ENCODE measurements at places on chromosomes 12 and 14.

GRCh38 chr12:28253161-28253641, 62.9 kb downstream of the CCDC91 start:
- DNase-seq: no peak

DNA sequence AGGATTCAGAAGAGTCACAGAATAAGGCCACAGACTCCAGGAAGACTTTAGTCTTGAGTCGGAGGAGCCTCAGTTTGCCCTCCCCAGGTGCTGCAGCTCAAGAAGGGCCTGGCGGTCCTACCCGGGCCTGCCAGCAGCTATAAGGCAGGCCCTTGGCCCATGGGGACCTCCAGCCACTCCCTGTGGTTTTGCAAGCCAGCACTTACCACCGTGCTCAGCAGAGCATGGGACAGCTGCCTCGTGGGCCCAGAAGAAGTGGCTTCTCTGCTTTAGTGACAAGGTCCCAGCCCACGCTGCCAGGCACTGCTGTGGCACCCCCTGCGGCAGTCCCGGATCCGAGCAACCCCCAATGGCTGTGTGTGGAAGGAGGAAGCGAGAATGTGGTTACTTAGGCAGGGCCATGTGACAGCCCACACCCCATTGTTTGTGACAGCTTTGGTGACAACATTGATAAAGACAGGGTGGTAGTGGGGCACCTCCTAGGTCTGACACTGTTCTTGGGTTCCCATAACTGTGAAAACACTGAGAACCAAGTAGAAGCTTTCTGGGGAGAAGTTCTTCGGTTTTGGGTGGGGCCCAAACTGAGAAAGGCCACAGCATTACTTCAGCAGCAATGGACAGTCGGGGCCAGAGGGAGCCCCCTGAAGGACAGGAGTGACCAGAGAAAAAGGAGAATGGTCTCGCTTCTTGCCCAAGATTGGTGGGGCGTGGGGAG, at the start of gene SELPLG:
Gene SELPLG (minus strand): TSS at position 361 of the 715 bp plus-strand sequence. CDS start 9,587 bp downstream, outside the sequence.
- DNase-seq: peak; percentile 65

DNA sequence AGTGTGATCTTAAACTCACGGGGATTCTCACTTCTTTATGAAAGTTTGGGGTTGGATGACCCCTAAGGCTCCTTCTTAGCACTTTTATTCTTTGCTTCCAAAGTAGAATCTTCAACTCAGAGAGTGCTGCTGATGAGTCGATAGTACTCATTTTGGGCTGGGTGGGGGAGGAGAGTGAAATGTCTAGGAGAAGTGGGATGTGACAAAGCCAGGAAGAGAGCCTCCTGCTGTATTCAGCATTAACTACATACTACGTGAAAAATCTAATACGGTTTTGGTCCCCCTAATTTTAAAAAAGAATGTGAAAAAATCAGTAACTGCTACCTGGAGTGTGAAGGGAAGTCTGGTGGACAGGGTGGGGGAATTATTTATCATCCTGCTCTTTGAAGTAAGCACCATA, 148.3 kb downstream of the SAMD4A start:
- no peak for DNase-seq

DNA sequence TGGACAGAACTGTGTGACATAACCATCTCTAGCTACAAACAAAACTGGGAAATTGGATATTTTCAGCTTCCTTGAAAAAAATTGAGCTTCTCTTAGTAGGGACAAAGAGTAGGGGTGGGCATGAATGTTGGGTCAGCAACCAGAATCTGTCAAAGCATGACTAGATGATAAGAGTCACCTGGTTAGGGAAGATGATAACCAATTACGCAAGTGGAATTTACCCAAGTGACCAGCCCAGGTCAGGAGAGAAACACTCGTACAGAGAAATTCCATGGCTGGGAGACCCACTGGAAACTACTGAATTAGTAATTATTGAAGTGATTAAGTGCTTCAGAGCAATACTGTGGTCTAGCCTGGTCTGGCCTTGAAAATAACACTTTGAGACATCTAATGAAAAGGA, 36.3 kb upstream of the C12orf75 start:
- DNase-seq: no peak

DNA sequence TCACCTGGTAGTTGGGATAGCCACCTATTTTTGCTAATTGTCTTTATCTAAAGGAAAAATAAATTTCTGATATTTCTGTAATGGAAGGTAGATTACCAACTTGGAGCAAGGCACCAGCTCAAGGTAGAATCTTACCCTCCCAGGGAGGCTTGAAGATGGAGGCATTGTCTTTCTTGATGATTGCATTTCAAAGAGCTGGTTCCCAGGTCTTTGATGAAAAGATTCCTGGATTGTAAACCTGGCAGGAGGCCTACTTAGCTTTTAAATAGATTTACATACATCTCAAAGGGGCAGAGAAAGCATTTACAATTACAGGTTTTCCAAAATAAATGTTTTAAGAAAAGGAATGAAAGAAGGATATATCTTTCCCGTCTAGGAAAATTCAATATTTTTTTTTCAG, 729.2 kb downstream of the LRFN5 start:
- no peak for DNase-seq

GRCh38 chr12:53046655-53047220, 3.1 kb upstream of the TNS2 start:
- DNase-seq: peak; percentile 90

DNA sequence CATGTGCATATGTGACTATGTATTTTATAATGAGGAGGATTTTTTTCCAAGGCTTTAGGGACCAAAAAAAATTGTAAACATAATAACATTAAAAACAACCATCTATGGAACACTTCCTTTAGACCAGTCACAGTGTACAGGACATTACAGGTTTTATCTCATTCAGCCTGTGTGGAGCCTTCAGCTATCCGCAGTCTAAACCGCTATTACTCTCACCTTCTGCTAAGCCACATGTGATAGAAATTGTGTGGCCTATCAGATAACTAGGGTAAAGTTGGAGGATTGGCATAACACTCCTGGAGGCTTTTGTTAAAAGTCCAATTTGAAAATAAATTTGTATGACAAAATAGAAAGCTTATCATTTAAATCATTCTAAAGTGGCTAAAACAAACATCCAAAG, 281.2 kb upstream of the TMTC1 start:
- DNase-seq: no peak

- DNase-seq: no peak
These were observed 5.5 kb upstream of the BDKRB1 start for GRCh38 chr14:96250485-96250884.

DNA sequence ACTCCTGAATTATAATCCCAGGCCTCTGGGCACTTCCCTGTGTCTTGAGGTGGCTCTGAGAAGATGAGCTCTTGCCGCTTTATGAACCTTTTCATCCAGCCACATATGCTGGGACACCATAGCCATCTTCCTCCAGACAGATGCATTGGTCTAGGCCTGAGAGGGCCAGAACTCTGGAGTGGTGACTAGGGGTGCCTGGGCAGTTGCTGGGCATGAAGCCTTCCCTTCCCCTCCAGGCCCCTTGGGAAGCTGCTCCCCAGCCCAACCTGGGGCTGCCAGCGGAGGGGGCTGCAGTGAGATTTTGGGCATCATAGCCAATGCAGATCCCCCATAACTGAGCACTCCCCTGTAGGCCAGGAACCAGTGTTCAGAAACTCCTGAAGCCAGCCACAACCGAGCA, 135.2 kb downstream of the GCH1 start:
- no peak for DNase-seq

GRCh38 chr12:88665071-88665470, 84.8 kb upstream of the KITLG start:
- DNase-seq: no peak

DNA sequence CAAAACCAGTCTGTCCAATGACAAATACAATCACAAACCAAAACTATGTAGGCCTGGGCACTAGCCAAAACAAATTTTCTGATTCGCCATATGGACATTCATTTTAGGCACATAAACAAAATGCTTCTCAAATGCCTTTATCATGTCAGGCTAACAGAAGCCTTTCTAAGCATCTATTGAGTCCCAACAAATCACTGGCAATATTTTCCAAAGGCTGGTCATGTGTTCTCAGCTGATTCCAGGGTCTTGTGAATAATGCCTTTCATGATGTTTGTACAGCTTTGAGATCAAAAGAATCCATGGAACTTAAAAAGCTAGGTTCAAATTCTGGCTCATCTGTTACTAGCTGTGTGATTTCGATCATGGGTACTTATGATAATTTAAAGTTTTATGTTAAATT, 16.1 kb downstream of the FSCB start:
- DNase-seq: no peak

DNA sequence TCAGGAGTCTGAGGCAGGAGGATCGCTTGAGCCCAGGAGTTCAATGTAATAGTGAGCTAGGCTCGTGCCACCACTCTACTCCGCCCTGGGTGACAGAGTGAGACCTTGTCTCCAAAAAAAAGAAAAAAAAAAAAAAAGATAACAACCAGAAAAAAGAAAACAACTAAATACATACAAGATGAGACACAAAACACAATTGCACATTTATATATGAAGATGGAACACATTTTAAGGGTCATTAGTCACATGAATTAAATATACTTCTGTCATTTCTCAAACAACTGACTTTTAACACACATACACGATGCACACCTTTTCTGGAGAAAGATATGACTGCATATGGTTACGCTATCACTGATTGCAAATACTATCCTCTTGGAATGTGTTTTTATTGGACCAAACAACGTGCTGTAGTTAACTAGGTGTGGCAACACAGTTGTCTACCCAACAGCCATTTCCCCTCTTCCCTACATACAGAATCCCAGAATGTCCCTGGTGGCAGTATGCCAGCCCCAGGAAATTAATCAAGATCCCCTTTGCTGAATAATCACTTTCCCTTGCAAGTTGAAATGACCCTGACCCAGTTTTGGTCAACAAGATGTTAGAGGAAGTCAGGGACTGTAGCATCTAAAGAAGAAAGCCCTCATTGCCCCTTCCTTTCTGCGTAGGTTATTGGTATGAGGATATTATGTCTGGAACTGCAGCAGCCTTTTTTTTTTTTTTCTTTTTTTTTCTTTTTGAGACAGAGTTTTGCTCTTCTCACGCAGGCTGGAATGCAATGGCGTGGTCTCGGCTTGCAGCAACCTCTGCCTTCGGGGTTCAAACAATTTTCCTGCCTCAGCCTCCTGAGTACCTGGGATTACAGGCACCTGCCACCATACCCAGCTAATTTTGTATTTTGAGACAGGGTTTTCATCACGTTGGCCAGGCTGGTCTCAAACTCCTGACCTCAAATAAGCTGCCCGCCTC, 5.6 kb upstream of the MYL6B start:
- no peak for DNase-seq

DNA sequence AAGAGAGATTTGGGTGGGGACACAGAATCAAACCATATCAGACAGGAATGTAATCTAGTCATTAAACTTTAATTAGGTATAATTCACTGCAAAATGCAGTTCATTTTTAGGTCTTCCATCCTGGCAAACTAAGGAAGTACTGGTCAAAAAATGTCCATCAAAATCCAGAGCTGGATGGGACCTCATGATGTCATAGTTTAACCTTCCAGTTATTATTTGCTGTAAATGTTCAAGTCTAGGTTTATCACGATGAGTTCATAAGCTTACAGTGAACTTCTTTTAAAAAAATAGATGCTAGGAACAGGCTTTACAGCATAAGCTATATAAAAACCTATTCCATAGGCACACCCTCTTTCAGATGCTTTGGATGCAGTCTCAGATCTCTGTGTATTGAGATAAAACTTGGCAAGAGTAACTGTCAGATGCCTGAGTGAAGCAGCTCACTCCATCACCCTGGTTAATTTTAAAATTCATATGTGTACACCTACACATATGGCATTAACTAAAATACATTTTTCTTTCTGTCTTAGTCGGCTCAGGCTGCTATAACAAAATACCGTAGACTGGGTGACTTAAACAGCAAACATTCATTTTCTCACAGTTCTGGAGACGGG, 7.9 kb downstream of the SSPN start:
- no peak for DNase-seq

DNA sequence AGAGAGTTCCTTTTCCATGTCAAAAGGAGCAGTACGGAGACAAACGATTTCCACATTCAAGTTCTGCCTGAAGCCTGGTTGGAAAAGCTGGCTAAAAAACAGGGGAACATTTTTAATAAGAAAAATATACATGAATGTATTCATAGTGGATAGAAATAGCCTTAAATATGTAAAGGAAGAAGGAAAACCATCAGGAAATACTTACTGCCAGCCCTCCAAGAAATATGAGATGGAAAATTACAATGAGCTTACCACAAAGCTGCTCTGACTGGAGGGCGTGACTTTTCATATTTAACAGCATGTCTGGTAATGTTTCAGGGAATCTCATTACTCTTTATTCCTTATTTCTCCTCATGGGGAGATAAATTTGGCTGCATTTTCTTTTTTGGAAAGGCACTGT, 75.9 kb upstream of the ZDHHC17 start:
- no peak for DNase-seq

GRCh38 chr12:121927813-121928212, 9.4 kb downstream of the CFAP251 start:
- DNase-seq: no peak

DNA sequence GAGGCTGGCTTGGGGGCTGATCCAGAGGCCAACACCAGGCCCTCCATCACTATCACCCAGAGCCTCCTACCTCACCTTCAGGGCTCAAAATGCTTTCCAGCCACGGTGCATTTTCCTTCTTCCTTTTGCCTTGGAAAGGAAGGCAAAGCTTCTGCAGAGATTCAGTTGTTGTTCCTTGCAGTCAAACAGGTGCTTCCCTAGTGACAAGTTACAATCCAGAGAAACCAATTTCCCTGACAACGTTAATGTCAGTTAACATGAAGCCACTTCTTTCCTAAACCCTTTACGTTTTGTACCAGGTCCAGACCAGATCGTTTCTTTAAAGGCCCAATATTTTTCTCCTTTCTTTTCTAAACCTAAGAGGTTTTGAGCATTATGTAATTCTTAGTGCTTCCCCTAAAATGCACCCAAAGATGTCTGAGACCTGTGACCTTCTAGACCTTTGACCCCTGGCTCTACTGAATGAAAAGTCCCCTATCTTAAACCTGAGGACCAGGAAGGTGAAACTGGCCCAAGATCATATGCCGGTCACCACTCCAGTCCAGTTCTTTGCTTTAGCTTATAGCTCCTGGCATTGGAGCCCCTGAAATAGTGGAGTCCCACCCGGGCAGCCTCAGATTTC, 211.5 kb downstream of the SLC41A2 start:
- no peak for DNase-seq

DNA sequence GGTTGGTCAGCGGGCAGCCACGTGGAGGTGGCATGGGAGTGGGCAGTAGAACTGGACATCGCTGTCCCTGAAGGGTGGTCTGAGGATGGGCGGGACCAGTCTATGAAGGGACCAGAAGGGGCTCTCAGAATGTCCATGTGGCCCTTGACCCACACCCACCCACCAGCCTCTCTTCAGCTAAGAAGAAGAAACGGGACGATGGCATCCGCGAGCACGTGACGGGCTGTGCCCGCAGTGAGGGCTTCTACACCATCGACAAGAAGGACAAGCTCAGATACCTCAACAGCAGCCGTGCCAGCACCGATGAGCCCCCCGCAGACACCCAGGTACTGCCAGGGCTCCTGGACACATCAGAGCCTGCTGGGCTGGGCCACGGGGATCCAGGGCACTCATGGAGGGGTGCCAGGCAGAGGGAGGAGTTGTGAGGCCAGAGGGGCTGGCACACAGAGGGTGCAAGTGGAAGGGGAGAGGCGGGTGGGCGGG, 21.3 kb downstream of the SETD1B start:
- DNase-seq: no peak

GRCh38 chr14:89486961-89487360, 69.9 kb upstream of the FOXN3 start:
- no peak for DNase-seq

- peak; percentile 54 for DNase-seq
These were observed 26.3 kb downstream of the ITGA7 start for GRCh38 chr12:55681142-55682077.

All from left ventricle myocardium inferior (tissue), 1 donor.